ENCODE measurements at places on chromosomes 4 and X.

DNA sequence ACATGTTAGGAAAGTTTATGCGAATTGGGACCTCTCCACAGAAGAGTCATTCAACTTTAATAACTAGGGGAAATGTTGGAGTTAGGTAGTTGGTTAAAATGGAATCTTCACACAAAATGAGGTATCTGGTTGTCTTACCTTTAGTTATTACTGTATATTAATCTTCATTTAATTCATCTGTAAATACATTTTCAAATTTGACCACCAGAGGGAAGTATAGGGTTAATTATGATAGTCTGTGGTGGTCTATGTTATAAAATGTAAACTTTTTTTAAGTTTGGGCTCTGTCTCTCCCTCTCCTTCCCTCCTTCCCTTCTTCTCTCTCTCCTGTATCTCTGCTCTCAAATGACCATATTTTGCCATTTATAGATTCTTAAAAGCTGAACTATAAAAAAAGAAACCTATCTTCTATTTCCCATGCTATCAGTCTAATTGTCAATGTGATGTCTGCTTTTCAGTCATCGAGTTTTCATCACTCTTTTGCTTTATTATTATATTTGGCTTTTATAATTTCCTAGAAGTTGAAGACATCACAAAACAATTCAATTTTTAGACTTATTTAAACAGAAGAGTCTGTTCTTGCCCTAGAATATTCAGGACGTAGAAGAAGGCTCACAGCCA lies 49.8 kb downstream of the TMEM144 start:
- no peak for DNase-seq

DNA sequence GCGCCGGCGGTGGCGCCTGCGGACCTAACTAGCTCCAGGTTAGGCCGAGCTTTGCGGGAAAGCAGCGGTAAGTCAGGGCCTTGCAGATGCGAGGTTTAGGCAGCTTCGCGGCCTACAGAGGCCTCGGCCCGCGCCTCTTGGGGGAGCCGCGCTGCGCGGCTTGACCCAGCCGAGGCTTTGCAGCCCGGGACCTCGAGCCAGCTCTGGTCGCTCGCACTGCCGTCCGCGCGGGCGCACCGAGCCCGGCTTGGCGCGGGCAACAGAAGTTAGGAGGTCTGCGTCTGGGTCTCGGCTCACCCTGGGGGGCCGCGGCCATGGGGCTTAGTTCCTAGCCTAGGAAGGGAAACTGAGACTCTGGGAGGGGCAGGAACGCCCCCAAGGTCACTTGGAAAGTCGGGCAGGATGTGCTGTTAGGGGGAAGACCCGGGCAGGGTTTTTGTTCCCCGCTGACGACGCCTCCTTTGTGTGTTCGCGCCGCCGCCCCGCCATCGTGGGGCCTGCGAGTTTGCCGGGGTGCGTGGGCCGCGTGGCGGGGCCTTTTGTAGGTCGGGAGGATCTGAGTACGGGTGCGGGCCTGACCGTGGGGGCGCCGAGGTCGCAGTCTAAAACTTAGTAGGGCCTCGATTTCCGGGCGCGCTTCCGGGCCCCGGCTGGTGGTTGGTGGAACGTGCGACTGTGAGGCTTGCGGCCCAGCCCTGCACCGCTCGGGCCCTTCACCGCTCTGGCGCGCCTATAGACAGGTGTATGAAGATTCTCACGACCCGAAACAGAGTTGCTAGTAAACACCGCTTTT lies 482 bp downstream of the RNF4 start:
- peak; percentile 55 for DNase-seq

DNA sequence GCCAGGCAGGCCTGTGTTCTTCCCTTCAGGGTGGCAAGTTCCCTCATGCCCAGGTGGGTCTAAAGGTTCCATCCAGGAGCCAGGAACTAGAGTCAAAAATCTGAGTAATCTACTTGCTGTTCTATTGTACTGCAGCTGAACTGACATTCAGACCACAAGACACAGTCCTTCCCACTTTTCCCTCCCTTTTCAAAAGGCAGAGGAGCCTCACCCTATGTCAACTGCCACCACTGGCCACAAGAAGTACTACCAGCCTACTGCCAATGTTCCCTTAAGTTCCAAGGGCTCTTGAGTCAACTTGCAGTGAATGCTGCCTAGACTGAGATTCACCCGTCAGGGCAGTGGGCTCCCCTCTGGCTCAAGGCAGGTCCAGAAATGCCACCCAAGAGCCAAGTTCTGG lies 133.5 kb downstream of the FAM47B start:
- DNase-seq: no peak

DNA sequence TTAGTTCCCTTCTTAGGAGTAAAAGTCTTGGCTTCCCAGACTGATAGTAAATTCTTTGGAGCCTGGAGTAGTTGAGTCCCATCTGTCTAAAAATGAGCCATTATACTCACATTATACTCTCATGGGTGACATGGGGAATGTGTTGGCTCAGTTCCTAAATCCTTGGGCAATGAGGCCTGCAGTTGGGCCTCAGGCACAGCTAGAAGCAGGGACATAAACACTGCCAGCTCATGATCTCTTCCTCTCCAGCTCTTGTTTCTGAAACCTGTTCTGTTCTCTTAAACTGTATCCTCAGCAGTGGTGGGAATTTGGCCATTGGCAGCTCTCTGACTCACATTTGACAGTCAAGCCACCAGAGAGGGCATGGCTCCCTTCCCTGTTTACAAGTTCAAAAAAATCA lies 212.5 kb downstream of the SPATA18 start:
- no peak for DNase-seq

DNA sequence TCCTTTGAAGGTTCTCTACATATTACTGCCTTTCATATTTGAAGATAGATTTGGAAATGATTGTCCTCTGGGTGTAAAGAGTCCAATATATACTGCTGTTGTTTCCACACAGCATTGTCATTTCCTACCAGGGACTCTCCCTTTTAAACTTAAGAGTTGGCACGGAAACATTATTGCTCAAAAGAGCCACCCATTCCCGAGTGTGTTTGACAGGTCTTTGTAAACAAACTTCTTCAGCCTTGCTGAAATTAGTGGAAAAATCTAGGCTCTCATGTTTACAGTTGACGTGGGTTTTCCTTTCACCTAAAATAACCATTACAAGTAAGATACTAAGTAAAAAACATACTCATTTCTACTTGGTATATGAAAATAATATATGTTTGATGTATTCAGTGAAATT lies 111.4 kb upstream of the LIMCH1 start:
- DNase-seq: no peak

DNA sequence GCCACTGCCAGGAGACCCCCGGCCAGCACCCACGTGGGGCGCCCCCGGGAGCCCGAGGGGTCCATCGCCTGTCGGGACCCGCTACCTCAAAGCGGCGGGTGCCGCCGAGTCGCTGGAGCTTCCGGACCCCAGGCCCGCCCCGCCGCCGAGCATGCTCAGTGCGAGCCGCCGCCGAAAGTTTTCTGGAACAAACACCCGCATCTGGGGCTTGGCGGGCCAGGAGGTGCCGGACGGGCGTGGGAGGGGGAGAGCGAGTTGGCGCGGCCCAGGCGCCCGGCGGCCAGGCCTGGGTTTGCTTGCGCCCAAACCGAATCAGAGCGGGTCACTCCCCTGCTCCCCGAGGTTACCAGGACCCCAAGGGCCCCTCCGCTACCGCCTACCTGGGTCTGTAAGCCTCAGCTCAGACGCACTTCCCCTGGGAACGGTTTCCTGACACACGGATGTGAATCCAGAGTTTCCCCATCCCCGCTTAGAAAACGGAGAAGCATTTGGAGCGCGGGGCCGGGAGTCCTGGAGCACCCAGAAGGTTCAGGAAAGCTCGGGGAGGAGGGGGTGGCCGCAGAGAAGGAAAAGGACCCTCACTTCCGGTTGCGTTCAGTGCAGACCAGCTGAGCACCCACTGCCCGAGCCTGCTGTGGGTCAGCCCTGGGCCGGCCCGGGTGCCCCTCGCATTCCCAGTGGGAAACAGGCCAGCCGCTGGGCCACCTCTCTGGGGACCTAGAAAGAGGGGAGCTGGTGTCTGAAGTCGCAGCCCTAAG lies at the start of gene EVC2:
TSS of gene EVC2 (minus strand) at position 111 of the 758 bp plus-strand sequence. CDS start at position 65, 46 bp downstream.
- DNase-seq: no peak

- DNase-seq: no peak
Observed at GRCh38 chr4:72390409-72390808, 178.6 kb downstream of the ADAMTS3 start.

GRCh38 chr4:177185151-177185550 lies 124.5 kb upstream of the NEIL3 start:
- DNase-seq: no peak

GRCh38 chrX:96770315-96770714 lies 85.7 kb downstream of the DIAPH2 start:
- no peak for DNase-seq

GRCh38 chrX:111521169-111521568 lies 9.7 kb downstream of the SERTM2 start:
- DNase-seq: no peak

DNA sequence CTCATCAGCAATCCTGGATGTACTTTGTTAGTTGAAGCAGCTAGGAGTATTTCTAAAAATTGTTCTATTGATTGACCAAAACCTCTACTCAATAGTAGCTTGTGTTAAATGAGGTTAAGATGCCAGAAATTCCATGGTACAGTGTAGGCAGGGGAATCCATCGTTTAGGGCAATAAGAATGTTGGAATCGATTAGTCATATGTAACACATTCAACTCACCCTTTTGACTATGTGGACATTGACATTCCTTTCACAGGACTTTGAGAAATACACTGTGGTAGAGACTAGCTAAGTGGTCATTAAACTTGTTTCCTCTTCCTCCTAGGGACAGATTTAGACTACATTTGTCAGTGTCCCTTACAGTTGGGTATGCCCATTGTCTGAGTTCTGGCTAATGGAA lies 40.2 kb downstream of the KDM5C start:
- DNase-seq: no peak

DNA sequence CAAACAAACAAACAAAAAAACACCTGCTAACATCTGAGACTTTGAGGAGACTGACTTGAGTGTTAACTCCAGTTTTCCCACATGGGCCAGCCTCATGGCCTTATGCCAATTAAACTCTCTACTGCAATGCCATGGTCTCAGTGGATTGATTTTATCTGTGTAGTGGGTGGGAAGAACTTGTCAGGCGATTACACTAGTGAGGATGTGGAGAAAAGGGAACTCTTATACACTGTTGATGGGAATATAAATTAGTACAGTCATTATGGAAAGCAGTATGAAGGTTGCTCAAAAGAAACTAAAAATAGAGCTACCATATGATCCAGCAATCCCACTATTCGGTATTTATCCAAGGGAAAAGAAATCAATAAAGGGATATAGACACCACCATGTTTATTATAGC lies 12.8 kb upstream of the XIAP start:
- DNase-seq: no peak

DNA sequence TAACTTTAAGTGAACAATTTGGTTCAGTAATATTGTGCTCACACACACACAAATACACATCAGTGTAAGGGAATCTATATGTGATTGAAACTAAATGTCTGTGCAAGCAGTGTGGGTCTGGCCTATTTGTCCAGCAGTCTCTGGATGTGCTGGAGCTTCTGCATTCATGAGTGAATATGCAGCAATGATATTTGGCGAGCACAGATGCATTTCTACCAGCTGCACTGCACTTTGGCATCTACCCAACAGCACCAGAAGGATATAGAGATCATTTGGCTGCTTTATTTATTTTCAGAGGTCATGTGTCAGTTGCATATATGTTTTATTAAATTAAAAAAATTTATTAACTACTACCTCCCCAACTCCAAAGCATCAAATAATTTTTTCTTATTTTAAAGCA lies 613.4 kb upstream of the NR3C2 start:
- no peak for DNase-seq

DNA sequence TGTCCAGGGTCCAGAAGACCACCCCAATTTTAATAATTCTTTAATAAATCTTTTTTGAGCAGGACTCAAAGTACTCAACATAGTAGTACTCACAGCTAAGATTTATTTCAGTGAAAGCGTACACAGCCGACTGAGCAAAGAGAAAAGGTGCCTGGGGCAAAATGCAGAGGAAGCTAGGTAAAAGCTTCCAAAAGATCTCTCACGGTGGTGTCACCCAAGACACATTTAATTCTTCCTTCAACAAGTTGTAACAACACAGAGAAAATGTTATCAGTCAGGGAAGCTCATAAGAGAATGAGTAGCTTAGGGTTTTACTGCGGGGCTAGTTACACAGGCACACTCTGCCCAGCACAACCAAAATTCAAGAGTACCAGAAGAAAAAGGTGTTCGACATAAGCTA lies 201.1 kb downstream of the OPHN1 start:
- no peak for DNase-seq

GRCh38 chrX:94576367-94577004 lies 902.5 kb downstream of the FAM133A start:
- no peak for DNase-seq

- DNase-seq: no peak
Observed at GRCh38 chrX:39682778-39683177, 415.0 kb downstream of the BCOR start.

- no peak for DNase-seq
Observed at GRCh38 chr4:3436798-3437581, 4.8 kb upstream of the HGFAC start.

DNA sequence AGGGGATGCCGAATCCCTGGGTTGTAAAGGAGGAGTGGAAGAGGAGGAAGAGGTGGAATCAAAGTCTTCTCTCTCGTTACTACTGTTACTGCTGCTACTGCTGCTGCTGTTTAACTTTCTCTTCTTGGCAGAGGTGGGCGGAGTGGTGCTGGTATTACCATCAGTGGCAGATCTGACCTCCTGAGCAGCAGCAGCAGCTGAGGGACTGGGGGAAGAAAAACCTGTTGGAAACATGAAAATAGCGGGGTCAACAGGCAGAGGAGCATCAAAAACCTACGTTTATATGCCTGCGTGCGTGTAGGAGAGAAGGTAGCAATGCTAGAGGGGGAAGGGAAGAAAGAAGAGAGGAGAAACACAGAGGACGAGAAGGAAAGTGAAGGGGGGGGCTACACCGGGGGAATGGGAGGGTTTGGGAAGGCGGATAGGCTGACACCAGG lies 339 bp downstream of the CUL4B start:
- DNase-seq: peak; percentile 1

DNA sequence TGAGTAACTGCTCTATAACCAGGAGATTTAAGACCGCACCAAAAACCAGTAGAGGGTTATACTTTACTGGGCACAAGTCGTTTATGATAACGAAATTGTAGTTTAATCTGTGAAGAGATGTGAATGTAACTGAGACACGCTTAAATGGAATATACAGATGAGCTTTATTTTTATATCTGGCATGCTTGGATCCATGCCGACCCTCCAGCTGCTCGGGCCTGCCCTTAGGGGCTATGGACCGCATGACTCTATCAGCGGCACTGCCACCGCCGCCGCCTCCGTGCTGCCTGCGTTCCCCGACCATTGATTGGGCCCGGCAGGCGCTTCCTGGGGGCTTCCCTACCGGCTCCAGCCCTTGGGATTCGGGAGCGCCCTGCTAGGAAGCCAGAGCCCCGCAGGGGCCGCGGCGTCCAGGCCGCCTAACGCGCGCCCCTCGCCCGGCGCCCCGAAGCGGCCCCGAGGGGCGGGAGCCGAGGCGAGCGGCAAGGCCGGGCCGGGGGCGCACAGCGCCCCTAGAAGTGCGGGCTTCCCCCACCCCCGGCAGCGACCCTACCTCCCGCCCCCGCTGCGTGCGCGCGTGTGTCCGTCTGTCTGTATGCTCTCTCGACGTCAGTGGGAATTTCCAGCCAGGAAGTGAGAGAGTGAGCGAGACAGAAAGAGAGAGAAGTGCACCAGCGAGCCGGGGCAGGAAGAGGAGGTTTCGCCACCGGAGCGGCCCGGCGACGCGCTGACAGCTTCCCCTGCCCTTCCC lies at the start of gene NFKB1:
TSS of gene NFKB1 (plus strand) at position 664 of the 751 bp plus-strand sequence. CDS start 24,160 bp downstream, outside the sequence.
- DNase-seq: peak; percentile 86

- no peak for DNase-seq
Observed at GRCh38 chr4:24130637-24131036, 240.8 kb upstream of the PPARGC1A start.
